ENCODE measurements at places on chromosomes 1 and 21.
A peak's percentile ranks its signal among the peaks of the same experiment; 100 is the strongest.

DNA sequence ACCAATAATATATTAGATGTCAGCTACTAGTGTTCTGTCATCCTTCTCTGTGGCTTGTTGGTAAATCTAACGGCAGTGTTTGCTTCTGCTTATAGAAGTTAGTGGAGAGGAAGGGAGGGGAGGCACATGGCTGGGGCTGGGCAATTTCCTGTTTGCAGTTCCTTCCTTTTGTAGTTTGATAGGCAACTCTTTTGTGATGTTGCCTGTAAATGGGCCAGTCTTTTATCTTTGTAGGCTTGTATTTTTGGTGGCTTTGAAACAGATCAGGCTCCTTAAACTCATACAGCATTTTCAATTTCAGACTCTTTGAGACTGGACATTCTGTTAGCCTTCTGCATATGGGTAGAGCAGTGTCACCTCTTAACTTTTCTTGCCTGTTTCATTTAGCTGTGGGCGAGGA is 48.1 kb downstream of the CDC14A start:
- no peak for DNase-seq

DNA sequence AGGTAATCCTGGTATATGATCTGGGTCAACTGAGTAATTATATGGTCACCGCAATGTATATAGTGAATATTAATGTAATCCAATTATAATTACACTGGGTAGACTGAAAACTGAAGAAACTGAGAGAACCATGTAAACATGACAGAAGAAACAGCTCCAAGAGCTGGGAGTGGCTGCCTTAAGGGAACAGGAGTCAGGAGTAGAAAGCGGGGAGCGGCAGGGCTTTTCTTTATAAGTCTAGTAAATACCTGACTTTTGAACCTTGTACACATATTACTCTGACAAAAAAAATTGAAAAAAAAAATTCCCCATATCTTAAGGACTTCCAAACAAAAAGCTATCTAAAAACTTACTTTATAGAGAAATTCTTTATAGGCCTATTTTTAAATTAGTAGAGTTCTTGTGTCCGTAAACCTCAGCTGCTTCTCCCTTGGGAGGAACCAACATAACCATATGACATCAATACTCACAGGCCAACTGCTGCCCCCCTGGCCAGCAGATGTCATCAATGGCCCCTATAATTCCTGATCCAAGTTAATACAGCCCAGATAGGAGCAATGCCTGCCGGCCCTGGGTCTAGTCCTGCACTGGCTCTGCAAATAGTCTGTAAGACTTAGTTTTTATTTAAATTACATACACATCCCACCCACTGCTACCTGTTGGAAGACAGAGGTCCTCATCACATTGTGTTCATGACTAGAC is 33.8 kb downstream of the THAP3 start:
- no peak for DNase-seq

- peak; percentile 27 for DNase-seq
Observed at GRCh38 chr1:226870026-226870400, 403 bp upstream of the PSEN2 start.

DNA sequence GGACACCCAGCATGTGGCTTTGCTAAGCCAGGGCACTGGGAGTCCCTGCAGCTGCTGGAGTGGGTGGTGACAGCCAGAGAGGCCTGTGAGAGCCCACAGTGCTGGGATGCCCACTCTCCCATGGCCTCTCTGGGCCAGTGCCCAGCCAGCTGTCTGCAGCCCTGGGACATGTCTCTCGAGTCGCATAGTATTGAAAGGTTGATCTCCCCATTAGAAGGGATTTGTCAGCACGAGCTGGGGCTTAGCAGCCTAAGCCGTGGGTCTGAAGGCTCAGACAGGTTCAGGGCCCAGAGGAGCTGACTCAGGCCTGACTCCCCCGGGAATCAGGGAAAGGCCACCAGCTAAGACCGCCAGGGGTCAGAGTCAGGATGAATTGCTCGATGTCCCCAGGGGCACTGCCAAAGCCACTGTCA is 53.5 kb downstream of the FOXD2 start:
- DNase-seq, result no peak

- no peak for DNase-seq
Observed at GRCh38 chr1:225543350-225543749, 109.6 kb downstream of the ENAH start.

GRCh38 chr1:232267092-232267836 is 362.7 kb downstream of the SIPA1L2 start:
- no peak for DNase-seq

- DNase-seq, result no peak
Observed at GRCh38 chr1:226937940-226938725, 2.0 kb upstream of the COQ8A start.

- no peak for DNase-seq
Observed at GRCh38 chr1:12255913-12256312, 26.1 kb downstream of the VPS13D start.

GRCh38 chr1:154943649-154944400 is 7.3 kb upstream of the PMVK start:
- peak; percentile 18 for DNase-seq

GRCh38 chr21:18722193-18722592 is 318.6 kb upstream of the TMPRSS15 start:
- DNase-seq, result no peak

DNA sequence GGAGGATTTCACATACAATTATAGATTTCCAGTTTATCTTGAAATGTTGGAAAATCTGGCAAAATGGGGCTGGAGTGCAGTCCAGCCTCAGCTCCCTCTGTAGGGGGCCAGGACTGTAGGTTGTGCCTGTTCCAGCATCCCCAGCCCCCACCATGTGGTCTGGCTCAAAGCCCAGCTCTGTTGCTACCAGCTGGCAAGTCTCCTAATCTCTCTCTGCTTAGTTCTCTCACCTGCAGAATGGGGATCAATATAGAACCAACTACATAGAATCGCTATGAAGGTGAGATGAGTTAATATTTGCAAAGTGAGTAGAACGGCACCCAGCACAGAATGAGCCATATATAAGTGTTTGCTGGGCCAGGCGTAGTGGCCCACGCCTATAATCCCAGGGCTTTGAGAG is 50.0 kb upstream of the TARDBP start:
- no peak for DNase-seq

- DNase-seq, result no peak
Observed at GRCh38 chr1:170534626-170535147, 2.7 kb downstream of the GORAB start.

GRCh38 chr1:64453688-64454087 is 16.2 kb upstream of the CACHD1 start:
- DNase-seq, result no peak

GRCh38 chr1:40651138-40651857 is 14.2 kb downstream of the RIMS3 start:
- DNase-seq, result no peak

DNA sequence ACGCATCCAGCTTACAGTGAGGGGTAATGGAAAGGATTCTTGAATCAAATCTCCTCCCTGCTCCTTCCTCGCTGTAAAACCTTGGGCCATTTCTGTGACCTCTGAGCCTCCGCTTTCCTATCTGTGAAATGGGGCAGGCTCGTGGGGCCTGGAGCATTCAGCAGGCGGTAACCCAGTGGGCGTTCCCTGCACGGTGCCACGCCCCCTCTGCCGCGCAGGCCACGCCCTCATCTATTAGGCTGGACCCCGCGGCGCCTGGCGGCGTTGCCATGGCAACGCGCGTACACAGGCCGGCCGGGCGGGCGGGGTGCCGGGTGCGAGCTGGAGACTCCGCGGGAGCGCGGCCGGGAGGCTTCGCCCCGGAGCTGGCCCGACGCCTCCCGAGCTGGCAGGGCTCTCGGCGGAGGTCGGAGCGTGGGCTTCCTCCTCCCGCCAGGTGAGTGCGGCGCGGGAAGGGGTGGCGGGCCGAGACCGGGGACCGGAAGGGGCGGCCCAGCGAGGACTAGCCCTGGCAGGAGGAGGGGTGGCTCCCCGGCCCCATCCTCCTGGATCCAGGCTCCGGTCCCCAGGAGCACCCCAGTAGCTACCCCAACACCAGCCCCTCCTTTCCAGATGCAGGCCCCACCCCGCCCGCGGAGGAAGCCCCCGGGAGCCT is at the start of gene FHAD1:
Gene FHAD1, plus strand, starts transcription at position 264 of the 655 bp plus-strand sequence. CDS start 4,562 bp downstream, outside the sequence.
- DNase-seq, result peak; percentile 68

DNA sequence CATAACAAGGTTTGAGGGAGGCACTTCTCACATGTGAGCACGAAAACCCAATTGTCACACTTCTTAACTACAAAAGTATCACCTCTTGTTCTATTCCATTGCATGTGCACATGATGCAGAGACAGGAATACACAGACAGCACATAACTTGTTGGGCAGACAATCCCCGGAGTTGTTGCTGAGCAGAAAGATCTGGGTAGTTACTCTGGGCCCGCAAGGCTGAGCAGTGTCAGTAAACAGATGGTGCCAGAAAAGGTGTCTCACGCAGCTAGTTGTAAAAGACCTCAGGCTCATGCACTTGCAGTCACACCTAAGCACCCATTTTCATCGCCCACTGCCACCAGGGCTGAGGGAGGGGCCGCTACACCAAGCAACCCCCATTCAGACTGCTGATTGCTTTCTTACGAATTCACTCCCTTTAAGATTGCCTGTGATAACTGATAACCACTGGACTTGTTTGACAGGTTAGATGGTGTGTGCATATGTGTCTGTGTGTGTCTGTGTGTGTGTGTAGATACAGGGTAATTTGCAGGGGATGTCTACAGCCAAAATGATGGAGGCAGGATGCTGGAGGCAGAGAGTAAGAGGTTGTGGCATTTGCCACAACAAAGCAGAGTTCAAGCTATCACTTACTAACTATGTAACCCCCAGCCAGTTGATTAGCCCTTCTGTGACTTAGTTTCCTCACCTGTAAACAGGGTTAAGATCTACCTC is 4.2 kb downstream of the LGR6 start:
- DNase-seq, result no peak

DNA sequence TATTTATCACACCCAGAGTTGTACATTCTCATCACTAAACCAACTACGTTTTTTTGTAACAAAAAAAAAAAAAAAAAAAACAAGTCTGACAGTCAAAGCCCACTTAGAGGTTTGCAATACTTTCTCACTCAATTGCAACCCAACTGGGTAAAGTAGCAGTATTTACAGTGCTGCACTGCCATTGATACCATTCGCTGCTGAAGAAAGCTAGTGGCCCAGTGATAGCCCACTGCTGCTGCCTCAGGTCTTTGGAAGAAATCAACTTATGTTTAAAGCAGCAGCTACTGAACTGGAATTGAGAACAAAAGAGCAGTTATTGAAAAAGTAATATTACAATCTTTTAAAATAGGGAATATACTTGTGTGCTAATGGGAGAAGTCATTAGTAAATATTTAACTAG is 2.7 kb downstream of the HNRNPU start:
- DNase-seq, result no peak

DNA sequence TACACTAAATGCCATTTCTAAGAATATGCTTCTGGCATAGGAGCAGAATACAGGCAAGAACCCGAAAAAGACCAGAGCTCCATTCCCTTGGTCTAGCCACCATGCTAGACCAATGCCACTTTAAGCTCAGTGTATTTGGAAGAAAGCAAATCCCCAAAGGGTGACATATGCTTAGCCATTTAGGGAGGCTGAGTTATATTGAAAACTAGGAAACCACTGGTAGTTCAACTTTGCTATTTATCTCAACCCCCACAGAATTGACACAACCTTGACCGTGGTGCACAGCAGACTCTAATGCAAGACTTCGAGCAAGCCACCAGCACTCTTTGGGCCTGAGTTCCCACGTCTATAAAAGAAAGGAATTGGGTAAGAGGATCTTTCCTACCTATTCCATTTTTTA is 167.9 kb downstream of the ADSS2 start:
- no peak for DNase-seq

DNA sequence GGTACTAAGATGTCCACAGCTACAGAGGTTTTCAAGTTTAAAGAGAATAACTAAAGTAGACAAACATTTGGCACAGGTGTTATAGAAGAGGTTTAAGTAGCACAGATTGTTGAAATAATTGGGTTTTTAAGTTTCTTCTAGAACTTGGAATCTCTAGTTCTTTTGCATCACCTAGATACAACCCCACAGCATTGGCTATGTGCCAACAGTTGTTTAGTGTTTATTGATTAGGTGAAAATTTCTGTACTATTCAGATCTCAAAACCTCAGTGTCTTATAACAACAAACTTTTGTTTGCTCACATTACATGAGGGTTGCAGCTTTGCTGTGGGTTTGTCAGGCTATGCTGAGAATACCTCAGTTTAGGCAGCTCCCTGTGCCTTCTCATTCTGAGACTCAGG is 162.5 kb downstream of the TBX15 start:
- no peak for DNase-seq

GRCh38 chr1:167533851-167534300 is 15.5 kb upstream of the CD247 start:
- DNase-seq, result peak; percentile 53

- no peak for DNase-seq
Observed at GRCh38 chr21:31107871-31108270, 69.6 kb upstream of the KRTAP19-8 start.

DNA sequence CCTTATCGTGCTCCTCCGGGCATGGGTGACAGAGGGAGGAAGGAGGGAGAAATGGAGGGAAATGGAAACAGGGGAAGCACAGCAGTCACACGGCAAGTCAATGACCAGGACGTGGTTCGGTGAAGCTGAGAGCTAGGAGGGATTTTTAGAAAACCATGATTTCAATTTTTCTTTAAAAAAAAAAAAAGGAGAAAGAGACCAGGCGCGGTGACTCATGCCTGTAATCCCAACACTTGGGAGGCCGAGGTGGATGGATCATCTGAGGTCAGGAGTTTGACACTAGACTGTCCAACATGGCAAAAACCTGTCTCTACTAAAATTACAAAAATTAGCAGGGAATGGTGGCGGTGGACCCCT is 776 bp upstream of the TNFRSF9 start:
- DNase-seq, result no peak

GRCh38 chr1:172761581-172762486 is 102.9 kb downstream of the FASLG start:
- DNase-seq, result peak; percentile 71

DNA sequence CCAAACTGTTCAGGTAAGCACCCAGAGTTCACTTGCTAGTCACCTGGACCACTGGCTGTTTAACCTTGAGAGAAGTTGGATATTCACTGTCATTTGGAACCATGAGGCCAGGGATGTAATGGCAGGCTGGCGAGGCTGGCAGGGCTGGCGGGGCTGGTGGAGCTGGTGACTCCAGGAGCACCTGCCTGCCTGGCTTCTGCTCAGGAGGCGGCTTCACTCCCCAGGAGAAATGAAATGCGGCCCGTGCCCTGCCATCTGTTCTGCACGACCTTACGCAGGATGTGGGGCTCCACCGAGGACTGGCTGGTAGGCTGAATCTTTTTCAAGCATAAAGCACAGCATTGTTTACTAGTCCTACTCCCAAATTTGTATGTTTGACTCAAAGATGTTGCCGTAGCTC is 22.7 kb upstream of the MX1 start:
- DNase-seq, result no peak

DNA sequence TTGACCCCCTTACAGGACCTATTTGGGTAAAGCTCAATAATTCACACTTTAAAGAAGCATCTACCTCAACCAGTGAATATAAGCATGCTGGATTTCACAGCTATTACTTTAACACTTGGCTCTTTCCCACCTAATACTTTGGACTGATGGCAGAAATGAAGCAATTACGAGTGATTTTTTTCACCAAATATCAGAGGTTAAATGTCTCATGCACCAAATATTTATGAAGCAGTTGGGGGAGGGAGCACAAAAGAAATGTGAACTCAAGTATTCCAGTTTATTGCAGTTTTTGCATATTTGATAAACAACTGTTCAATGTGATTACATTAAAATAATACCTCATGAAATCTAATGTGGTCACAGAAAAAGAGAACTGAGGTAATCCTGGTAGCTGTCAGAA is 223.6 kb downstream of the LRRC7 start:
- no peak for DNase-seq

Measured in astrocyte of the spinal cord (primary cell).